ENCODE measurements at places on chromosomes 7 and 10. TPM values are rescaled to one million over a fixed set of nuclear protein-coding genes. Genes with fewer than 3 reads are reported as not detected.
A peak's percentile ranks its signal among the peaks of the same experiment; 100 is the strongest.

DNA sequence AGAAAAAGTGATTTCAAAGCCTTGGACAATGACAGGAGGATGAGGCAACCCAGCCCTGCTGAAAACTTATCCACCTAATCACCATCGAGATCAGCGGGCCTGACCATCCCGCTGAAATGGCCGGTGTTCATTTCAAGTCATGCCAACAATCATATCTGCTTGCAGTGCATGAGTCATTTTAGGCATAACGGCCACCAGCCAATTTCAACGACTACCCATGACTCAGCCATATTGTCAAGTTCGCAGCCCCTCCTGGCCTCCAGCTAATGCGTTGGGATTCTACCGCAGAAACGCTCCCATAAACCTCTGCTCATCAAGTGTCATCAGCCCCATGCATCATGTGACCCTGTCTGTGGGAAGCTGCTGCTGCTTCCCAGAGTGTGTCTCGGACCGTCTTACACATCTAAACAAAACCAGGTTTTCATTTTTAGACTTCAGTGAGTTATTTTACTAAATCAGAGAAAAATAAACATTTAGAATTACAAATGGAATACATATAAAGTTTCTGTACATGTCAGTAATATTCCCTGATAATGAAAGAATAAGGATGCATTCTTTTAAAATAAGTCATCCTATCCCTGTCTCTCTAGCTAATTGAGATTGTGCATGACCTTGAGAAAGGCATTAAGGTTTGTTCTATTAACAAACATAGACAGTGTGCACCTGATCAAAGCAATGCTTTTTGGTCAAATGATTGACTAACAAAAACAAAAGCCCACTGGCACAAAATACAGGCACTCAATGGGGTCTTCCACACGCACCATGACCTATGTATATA is 188.9 kb downstream of the ADAM12 start:
- no peak for DNase-seq

DNA sequence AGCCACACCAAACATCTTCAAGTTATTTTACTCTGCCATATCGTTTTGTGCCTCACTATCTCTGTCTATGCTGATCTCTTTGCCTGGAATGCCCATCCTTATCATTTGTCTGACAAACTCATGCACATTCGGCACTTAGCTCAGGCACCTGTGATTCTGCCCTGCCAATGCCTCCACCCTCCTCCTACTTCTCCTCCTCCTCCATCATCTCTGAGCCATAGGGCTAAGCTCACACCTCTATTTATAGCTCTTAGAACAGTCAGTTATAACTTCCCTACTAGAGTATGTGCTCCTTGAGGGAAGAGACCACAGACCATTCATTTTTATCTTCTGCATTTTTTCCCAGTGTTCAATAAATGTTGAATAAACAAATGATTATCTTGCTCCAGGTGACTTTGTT is 51.2 kb upstream of the CDK13 start:
- no peak for DNase-seq

DNA sequence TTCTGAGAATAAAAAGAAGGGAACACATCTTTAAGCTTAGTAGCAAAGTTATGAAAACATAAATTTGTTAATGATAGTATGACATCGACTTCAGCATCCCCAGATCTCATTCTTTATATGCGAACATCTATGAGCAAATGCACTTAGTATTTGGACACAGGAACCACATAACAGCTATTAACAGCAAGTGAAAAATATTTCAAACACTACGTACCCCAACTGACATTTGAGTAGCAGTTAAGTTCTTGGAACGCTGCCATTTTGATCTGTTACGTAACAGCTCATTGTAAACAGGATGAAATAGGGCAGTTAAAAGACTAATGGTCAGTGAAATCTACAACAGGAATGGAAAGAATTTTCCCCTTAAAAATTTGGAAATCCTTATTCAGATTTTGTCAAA is 428.9 kb downstream of the TNS3 start:
- DNase-seq = no peak

DNA sequence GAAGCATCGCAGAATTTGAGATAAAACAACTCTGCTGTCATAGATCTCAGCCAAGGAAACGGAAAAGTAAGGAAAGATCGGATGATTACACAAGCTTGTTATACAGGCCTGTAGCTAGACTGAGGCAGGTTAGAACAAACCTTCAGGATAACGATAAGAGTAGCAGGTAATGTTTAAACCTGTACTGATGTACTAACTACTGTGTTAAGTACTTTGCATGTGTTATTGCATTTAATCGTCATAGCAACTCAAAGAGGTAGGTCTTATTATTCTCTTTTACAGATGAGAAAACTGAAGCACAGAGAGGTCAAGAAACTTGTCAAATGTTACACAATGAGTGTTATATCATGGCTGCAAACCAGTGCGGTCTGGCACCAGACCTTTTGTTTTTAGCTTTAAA is 352.5 kb downstream of the GPAM start:
- no peak for DNase-seq

DNA sequence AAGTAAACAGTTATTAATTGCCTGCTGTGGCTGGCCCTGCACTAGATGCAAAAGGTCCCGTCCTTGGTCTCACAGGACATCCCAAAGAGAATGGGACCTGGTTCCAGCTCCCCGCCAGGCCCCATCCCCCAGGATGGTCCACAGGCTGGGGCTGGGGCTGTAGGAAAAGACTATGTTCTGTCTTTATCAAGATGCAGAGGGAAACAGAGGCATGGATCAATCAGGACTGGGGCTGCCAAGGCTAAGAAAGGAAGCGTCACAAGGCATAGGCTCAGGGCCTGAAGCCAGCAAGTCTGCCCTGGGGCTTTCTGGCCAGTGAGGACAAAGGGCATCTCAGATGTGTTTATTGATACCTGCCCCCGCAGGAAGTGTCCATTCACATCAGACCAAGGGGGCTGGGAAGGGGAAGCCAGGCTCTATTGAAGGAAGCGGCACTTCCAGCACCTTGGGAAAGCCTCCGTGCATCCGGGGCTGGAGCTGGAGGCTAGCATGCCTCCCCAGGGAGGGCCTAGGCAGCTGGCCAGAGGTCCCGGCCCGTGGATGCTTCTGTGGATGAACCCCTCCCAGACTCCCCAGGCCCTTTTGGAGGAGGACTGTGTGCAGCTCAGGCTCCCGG is 5.8 kb downstream of the VSIR start:
- peak; percentile 36 for DNase-seq

CDC14C gene
- total RNA-seq = not detected

DNA sequence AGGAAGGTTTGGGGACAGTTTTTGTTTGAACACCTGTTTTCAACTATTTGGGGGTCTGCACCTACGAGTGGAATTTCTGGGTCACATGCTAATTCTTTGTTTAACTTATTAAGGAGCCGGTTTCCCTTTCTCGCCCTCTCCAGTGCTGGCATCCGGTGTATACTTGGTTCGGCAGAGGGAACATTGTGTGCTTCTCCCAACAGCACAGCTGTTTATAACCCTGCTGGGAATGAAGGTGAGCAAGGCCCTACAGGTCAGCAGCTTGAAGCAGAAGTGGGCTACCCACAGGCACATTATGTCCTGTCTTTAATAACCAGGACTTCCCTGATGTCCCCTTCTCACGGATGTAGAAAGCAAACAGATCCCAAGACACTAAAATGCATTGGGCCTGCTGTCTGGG is 87.5 kb upstream of the PDCD4 start:
- no peak for DNase-seq

- no peak for DNase-seq
Measured at GRCh38 chr7:1558181-1558811, 2.3 kb upstream of the TMEM184A start.

DNA sequence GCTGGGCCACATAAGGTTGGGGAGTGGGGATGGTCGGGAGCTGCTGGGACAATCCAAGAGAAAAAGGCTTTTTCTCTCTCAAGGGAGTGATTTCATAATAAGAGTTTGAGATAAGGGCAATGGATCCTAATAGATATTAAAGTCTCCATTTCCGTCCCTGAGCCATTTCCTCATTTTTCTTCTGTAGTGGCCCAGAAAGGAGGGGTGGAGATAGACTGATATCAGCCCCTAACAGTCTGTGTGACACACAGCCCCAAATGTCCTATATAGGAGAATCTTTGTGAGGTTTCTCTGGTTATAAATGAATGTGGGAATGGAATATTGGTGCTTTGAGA is 35.2 kb downstream of the PRSS2 start:
- no peak for DNase-seq

DNA sequence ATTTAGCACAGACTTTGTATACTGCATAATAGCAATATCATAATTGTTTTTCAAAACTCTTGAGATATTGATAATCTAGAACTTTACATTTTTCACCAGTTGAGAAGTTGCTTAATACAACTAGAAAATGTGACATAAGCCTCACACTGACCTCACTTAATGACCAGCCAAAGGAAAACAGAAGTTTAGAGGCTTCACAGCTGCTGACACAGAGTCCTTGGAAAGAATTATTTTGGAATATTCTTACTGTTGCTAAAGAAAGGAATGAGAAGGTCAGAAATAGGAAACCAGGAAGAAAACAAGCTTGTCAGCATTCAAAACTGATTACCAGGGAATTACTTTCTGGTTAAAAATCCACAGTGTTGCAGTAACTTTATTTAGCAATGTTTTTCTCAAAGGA is 35.5 kb upstream of the WASL start:
- no peak for DNase-seq

OPN1SW gene
- total RNA-seq = not detected

TMEM236 gene
- 41.8 TPM for total RNA-seq

DNA sequence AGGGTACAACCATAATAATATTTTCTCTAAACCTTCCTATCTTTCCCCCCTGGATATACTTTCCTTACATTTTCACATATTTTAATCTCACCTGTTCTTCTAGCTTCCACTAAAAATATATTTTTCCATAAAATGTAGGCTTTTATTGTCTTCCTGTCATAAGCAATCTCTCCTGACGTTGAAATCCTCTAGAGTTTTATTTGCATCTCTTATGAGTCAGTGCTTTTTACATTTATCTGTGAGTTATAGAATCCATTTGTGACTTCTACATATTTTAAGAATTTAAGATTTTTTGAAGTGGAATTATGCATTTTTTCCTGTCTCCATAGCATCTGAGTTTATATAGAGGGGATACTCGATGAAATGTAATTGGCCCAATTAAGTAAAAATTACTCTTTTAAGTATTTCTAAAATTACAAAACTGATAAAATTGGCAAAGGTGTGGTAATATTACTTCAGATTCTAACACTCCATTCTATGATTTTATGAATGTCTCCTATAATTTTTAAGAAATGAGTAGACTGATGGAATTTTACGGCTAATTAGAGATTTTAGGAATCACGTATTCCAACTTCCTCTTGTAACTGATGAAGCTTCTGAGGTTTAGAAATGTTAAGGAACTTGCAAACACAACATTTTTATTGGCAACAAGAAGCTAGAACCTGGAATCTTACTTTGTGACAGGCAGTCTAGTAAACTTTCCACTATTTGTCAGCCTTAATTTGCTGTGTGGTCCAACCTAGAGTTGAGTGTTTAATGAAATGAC is 422.9 kb upstream of the SEMA3A start:
- no peak for DNase-seq

DNA sequence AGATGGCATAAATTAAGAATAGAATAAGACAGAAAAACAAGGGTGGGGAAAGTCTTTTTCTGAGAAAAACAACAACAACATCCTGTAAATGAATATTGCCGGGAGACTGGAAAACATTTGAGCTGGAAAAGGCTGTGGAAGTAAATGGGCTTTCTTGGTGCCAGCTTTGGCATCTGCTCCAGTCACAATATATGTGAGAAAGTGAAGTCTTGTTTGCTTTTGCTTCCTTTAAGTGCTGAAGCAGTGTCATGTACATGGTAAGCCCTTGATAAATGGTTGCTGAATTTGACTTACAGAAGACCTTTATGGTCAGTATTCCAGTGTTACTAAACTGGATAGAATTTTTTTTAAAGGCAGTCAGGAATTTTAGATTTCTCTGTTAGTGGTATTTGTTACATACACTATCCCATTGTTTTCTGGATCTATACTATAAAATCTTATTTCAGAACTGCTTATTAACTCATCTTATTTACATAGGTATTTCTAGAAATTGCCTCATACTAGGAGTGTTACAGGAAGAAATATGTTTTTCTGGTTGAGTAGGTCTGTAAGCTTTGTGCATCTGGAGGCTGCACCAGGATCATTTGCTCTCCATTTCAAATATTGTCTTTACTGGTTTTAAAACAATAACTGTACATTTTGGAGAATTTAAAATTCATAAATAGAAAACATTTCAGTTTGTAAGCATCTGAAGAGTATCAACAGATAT is 201.7 kb upstream of the FOXP2 start:
- no peak for DNase-seq

LLCFC1 gene
- not detected for total RNA-seq

- peak; percentile 95 for DNase-seq
Measured at GRCh38 chr7:16753102-16753931, at the start of gene TSPAN13. Gene TSPAN13, plus strand, starts transcription at chr7:16753755. Its CDS starts 213 bp downstream, at chr7:16753968.

- no peak for DNase-seq
Measured at GRCh38 chr7:122561326-122561725, 137.6 kb downstream of the RNF133 start.

- DNase-seq = no peak
Measured at GRCh38 chr10:86940677-86941076, 16.7 kb downstream of the MMRN2 start.

GRM8 gene
- total RNA-seq = 0.80 TPM

GRCh38 chr10:727162-727790 is 37.8 kb upstream of the DIP2C start:
- no peak for DNase-seq

- DNase-seq = peak; percentile 34
Measured at GRCh38 chr7:51366930-51367613, 50.5 kb upstream of the COBL start.

DNA sequence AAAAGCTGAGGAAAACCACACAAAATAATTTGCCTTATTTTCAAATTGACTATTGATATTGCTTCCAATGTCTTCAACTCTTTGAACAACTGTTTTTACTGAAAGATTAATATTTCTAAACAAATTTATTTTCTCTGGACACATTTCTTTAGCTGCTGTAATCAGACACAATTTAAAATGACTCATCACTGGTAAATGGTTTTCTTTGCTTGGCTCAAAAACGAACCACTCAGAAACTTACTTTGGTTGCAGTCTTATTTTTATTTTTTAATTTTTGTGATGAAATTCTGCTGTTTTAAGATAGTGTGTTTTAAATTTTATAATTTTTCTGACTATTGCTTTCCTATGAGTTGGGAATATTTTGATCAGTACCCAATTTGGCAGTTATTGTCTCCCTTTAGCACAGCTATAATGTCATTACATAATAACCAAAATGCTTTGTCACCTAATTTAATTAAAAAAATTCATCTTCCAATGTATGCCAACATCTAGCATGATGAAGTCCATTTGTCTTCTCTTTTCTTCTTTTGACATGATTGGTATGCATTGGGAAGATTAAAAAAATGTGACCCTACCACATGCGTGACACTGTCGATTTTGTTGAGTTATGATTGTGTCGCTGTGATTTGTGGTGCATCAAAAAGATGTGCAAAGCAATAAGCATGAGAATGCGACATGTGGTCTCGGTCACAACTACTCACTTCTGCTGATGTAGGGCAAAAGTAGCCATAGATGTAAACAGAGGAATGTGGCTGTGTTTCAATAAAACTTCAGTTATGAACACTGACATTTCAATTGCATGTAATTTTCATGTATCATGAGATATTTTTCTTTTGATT is 222.3 kb downstream of the SUGCT start:
- no peak for DNase-seq

EFCAB10 gene
- total RNA-seq = not detected

AGR2 gene
- total RNA-seq = 32.9 TPM

GHRHR gene
- total RNA-seq = not detected

CDHR3 gene
- 7.6 TPM for total RNA-seq

WNT8B gene
- not detected for total RNA-seq

ACHE gene
- 11.7 TPM for total RNA-seq

CRYGN gene
- total RNA-seq = not detected

Data from transverse colon (tissue), 4 donors.